M059J (cell line): ENCODE measurements at places on chromosomes 7 and 10. TPM values are rescaled to one million over a fixed set of nuclear protein-coding genes. Genes with fewer than 3 reads are reported as not detected.

Gene IFIT1
- total RNA-seq: 733 and 788 TPM in 2 replicates

Gene ATXN7L1
- 7.7 and 30.2 TPM in 2 replicates for total RNA-seq

Gene HOXA2
- 1.7 and 2.2 TPM in 2 replicates for total RNA-seq

Gene AEBP1
- 0.44 TPM in 1 of 2 replicates, not detected in the other for total RNA-seq

Gene BTAF1
- total RNA-seq: 11.2 and 16.6 TPM in 2 replicates

Gene WEE2
- total RNA-seq: not detected in 2 replicates

Gene AGBL3
- total RNA-seq: 0.84 and 1.8 TPM in 2 replicates

Gene FGF8
- total RNA-seq: not detected in 2 replicates

Gene ATRNL1
- 5.4 and 6.1 TPM in 2 replicates for total RNA-seq
